Activated CD4-positive, alpha-beta T cell treated with anti-CD3 and anti-CD28 coated beads, Interleukin-2, amount 10 ng/mL, durations not matched to agents 7 days and 5 days (primary cell): ENCODE measurements at places on chromosomes 6 and 20.

DNA sequence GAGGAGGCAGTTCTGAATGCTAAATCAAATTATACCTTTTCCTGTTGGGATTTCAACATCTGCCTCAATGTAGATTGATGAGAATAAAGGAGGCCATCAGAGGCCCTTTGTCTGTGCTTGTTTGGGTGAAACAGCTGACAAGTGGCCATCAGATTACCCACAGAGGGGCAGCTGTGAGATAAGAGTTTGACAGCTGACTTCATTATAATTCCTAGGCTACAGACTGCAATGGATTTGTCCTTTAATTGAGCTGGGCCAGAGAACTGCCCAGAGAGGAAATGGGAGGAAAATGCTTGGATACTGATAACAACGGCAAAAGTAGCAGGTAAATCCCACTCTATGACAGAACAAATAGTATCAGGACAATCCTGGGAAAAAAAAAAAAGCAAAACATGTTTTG, 649.4 kb downstream of the HDGFL1 start:
- DNase-seq, result no peak

- DNase-seq, result no peak
Observed at GRCh38 chr6:28811873-28812272, 111.9 kb downstream of the TRIM27 start.

DNA sequence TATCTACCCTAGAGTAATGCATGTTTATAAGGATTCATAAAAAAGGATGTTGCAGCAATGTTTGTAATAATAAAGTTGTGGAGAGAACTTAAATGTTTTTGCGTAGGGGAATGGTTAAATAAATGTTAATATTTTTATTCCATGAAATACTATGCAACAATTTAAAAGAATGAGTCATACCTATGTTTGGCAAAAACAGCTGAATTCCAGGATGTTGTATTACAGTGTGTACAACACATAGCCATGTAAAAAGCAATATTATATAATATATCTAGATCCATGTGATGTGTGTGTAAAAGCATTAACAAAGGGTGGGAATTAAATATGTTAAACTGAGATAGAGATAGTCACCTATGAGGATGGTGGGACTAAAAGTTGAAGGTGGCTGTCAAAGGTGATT, 21.1 kb upstream of the PKIB start:
- no peak for DNase-seq

DNA sequence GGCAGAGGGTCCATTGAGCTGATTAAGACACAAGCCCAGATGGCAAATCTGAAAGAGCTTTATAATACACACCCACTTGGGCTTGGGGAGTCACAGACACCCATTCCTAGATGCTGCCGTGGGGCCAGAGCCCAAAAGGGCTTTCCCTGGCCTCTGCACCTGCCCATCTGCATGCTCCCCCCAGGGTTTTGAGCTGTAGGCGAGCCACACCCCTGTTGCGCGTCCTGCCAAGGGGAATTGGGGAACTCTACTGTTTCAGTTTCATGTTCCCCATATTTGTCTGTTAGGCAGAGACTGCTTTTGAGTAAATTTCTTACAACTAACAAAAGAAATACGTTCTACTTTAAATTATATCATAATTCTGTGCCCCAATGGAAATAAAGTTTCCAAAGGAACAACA, 52.9 kb upstream of the FNDC1 start:
- DNase-seq, result no peak

- DNase-seq, result no peak
Observed at GRCh38 chr20:61355585-61355984, 103.5 kb downstream of the CDH4 start.

DNA sequence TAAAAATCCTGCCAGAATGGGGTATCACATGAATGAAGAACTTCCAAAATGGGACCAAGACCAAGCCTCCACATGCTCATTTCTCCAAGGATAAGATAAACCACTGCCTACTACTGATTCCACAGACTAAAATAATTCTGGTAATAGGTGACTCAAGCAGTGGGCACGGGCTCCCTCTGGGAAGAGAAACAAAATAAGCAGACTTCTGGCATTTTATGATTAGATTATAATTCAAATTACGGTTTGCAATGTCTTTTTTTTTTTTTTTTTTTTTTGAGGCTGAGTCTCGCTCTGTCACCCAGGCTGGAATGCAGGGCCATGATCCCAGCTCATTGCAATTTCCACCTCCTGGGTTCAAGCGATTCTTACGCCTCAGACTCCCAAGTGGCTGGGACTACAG, 16.0 kb downstream of the UQCC1 start:
- no peak for DNase-seq

GRCh38 chr6:13462458-13463327, 24.7 kb downstream of the GFOD1 start:
- DNase-seq, result no peak

DNA sequence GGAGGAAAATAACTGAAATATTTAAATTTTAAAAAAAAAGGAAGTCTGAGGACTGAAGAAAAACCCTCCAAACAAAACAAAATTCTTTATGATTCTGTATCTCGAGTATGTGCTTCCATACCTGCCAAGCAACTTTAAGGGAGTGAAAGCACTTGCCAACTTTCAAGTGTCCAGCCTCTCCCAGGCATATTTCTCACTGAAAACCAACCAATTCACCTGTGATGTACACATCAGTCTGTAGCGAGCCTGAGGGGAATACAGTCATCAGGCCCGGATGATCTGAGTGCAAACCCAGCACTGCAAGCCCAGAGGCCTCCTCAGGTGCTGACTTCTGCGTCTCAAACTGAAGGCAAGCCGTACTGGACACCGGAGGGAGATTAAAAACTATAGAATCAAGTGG, 164.8 kb upstream of the NT5E start:
- no peak for DNase-seq

DNA sequence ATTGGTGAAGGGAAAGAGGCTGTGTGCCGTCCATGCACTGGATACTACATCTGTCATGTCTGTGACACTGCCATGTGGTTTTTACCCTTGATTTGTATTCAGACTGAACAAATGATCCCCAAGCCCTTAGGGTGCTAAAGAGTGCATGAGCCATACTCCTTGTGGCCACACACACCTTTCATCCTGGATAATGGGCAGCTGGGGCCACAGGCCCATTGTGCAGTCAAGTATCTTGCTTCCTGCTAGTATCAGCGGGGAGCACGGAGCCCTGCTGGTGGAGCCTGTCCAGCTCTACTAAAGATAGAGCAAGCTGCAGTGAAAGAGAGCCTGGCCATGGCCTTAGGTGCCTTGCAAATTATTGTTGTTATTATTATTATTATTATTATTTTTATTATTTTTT, 75.1 kb downstream of the SLX4IP start:
- no peak for DNase-seq

DNA sequence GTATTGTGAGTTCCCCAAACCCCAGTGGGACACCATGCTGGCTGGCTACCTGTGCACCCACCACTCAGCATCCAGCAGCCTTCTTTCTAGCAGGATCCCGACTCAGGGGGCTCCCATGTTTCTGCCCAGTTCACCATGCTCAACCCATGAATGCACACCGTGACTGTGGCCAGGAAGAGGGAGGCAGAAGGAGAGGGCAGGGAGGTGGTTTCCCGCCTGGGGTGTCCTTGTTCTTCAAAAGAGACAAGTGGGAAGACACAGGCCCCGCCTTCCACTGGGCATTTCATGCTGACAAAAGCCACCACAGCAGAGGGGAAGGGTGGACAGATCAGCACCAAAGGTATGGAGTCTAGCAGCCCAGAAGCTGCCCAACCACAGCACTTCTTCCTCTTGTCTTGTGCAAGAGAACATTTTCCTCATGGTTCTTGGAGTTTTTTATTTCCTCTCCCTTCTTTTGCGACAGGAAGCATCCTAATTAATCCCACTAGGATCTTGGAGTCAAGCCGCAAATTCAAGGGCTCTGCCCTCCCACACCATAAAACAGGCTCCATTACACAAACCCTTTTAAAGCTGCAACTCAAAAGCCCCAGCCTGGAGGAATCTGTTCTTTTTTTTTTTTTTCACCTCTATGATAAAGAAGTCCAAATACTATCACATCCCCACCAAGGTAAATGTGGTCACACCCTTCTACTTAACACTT, 13.5 kb upstream of the ANKRD60 start:
- no peak for DNase-seq

DNA sequence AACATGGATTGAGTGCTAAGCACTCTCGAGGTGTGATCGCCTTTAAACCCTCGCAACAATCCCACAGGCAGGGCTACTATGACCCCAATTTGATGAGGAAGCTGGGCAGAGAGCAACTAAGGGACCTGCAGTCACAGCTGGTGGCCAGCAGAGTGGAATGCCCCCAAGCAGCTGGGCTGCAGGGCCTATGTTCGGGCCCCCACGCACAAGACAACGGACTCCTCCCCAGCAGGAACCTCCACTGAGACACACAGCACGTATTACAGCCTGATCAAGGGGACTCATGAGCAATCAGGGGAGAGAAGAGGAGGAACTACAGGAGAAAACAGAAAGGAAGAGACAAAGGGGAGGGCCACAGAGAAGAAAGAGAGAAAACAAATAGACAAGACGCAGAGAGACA, 21.7 kb downstream of the CST7 start:
- DNase-seq, result peak; percentile 2

DNA sequence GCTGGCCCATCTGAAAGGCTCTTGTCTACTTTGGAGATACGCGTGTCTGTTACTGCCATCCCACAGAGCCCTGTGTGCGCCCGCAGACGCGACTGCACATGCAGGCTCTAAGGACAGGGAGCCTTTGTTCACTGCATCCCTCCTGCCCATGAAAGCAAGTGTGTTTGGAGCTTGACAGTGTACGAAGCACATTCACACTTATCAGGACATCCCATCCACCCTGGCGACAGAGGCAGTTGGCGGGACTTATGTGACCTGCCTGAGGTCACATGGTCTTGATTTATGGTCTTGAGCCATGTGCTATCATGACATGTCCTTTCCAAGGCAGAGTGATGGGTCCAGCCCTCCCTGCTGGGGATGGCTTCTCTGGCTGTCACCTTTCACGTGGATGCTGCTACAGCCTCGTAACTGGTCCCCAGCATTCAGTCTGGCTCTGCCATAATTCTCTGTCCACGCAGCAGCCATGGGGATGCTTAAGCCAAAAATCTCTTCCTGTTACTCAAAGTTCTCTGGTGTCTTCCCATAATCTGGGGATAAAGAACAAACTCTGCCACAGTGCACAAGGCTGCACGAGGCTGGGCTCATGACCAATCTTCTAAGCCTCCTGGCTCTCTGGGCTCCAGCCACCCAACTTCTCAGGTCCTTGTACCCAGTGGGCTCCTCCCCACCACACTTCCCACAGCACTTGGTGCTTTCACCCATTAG, 36.3 kb upstream of the FAM83D start:
- DNase-seq, result no peak

- DNase-seq, result peak; percentile 34
Observed at GRCh38 chr6:107712665-107713551, 111.2 kb downstream of the SCML4 start.

DNA sequence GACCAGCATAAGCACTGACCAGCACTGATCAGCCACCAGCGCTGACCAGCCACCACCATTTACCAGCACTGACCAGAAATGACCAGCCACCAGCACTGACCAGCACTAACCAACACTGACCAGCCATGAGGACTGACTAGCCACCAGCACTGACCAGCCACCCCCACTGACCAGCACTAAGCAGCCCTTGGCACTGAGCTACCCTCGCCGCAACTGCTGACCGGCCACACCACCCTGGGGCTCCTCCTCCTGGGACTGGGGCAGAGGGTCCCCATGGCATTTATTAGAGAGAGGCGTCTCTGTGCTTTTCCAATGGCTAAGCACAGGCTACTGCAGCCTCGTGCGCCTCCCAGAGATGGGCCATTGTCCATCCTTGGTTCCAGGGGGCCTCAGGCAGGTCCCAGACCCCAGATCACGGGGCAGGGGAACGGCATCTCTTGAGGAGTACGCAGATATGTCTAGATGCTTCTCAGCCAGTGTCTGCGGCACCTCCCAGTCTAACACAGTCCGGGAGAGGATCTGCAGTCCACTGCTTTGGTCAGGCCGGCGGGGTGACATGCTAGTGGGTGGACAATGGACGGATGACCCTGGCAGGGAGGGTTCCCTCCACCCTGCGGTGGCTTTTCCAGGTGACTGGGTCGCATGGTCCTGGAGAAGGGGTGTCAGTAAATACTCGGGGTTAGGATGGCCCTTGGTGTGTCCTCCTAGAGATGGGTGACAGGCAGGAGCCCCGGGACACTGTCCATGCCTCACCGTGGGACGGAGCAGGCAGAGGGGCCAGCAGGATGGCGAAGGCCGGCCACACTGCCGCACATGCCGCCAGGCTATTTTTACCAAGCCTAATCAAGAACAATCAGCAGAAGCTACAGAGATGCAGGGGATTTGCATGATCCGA, 168.0 kb downstream of the TAF4 start:
- DNase-seq, result no peak

DNA sequence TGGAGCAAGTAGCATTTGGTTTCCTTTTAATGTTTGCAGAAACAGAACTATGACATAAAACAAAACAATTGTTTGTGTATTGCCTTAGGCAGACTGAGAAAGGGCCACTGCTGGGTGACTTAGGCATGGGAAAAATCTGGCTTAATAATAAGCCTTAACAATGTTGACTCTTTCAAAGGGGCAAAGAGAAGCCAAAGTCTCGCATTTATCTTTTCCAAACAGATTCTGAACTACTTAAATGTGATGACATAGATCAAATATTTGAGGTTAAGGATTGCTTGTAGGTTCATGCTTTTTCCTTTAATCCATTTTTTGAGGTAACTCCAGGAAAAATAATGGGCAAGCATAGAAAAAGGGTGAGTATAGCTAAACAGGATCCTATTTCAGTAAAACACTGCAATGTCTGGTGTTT, 39.6 kb downstream of the ADAT2 start:
- DNase-seq, result no peak

DNA sequence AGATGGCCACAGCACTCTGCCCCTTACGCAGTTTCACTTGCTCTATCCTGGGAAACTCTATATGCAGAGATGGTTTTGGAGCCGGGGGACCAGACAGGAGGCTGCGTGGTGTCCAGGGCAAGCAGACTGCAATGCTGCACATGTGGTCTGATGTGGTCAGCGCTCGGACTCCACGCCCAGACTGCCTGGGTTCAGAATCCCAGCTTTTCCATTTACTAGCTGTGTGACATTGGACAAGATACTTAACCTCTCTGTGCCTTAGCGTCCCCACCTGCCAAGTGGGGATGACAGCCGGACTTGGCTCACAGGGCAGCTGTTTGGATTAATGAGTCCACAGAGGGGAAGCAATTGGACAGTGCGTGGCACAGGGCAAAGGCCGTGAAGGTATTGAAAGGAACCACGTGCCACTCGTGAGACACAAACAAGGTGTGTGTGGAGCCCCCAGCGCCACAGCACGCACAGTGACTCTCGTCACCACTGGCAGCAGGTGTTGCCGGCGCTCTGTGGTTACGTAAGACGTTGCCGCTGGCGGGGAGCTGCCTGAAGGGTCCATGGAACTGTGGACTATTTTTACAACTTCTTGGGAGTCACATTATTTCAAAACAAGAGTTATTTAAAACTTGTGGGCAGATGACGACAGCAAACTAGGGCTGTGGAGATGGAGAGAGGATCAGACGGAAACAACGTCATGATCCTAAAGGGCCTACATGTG, 201.4 kb downstream of the PREX1 start:
- peak; percentile 16 for DNase-seq

DNA sequence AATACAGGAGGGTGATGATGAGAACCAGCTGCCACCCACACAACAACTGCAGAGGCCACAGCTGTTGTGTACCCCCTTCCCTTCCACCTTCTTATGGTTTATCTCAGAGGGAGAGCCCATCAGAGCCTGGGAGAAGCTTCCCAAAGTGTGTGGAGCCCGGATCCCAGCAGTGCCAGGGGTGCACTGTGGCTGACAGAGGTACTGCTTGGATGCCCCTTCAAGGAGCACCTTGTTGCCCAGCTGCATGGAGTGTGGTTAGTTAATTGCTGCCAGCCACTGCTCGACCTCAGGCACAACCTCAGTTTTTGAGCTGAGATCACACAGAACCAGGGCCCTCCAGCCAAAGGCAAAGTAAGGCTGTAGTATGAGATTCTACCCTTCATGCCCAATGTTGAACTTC, 13.0 kb downstream of the PI3 start:
- no peak for DNase-seq
